ENCODE measurements at places on chromosomes 13 and 19.

DNA sequence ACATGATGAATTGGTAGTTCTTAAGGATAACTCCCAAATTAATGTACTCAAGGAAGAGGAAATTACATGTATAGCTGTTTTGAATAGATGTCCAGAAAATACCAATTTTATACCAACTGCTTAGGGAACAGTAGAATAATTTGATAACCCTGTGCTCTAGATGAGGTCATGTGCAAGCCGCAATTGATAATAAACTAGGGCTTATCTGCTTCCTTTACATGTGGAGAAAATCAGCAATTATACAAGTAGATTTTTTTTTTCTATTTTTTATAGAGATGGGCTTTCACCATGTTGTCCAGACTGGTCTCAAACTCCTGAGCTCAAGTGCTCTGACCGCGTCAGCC is 9.3 kb downstream of the TPT1 start:
- no peak for DNase-seq

DNA sequence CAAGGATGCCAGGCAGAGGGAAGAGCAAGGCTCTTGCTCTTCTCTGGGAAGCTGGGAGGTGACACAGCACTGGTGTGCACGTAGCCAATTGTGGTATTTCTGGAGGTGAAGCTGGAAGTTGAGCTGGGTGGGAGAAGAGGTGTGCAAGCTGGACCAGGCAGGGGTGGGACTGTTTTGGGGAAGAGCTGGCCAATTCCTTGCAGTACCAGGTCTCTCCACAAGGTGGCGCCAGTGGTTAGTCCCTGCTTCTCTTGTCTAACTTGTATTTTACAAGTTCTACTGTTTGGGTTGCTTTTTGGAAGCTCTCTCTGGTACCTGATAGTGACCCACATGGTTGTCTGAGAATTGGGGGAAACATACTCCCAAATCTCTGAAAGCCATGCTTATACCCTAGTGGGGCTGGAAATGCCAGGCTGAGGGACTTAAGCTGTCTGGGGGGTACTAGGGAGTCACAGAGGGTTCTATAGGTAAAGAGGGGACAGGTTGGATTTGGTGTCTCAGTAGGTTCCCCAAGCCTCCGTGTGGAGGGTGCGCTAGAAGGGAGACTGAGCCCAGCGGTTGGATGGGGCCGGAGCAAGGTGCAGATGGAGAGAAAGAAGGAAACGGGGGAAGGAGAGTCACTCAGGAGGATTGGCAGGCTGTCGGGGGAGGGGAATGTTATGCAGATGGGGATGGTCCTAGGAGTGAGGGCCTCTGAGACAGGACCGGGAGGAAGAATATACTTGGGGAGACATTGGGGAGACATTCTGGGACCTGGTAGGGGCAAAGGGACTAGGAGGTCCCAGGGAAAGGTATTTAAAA is 3.0 kb downstream of the HPN start:
- DNase-seq = no peak

DNA sequence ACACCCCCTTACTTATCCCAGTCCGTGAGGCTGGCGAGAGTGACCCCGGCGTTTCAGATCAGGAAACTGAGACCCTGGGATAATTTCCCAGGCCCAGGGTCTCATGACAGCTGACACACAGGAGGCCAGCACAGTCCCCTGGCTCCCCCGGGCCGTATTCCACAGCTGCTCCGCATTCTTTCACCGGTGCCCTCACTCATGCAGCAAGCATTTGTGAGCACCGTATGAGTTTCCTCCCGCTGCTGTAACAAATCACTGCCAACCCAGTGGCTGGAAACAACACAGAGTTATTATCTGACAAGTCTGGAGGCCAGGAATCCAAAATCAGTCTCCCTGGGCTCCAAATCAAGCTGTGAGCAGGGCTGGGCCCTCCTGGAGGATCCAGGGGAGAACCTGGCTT is 21.3 kb downstream of the GADD45B start:
- DNase-seq = no peak

DNA sequence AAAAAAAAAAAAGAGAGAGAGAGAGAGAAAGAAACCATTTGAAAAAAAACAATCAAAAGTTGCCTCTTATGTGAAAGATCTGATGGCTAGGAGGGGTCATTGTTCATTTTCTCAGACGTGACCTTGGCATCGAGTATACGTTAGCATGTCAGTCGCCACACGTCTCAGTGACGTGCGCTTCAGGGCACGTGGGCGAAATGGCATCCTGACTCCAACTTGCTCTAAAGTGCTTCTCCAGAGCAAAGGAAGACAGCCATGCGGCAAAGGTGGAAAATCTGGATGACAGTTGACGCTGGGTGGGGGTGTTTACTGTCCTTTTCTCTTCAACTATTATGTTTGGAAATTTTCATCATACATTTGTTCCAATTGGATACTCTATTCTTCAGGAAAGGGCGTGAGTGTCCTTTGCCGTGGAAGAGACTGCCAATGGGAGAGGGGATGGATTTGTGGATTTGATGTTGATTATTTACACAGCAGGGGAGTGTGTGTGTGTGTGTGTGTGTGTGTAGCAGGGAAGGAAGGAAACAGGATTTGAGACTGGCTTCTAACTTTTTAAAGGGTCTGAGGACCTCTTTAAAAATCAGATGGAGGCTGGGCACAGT is 25.0 kb downstream of the KLF2 start:
- no peak for DNase-seq

GRCh38 chr13:48411841-48412531 is 927 bp downstream of the LPAR6 start:
- DNase-seq = no peak

- DNase-seq = no peak
Measured at GRCh38 chr13:75585153-75585552, 35.6 kb downstream of the UCHL3 start.

Measured in iPS DF 6.9 (cell line).